Left renal cortex interstitium (tissue), 4 donors: ENCODE measurements at places on chromosomes 2 and 18. TPM values are rescaled to one million over a fixed set of nuclear protein-coding genes. Genes with fewer than 3 reads are reported as not detected.
A peak's percentile ranks its signal among the peaks of the same experiment; 100 is the strongest.

The B3GNT7 gene
- 2.7 TPM for polyA plus RNA-seq

The ZNF236 gene
- polyA plus RNA-seq, result 11.8 TPM

- DNase-seq, result no peak
These were observed 5.0 kb downstream of the CAB39 start for GRCh38 chr2:230717600-230717999.

DNA sequence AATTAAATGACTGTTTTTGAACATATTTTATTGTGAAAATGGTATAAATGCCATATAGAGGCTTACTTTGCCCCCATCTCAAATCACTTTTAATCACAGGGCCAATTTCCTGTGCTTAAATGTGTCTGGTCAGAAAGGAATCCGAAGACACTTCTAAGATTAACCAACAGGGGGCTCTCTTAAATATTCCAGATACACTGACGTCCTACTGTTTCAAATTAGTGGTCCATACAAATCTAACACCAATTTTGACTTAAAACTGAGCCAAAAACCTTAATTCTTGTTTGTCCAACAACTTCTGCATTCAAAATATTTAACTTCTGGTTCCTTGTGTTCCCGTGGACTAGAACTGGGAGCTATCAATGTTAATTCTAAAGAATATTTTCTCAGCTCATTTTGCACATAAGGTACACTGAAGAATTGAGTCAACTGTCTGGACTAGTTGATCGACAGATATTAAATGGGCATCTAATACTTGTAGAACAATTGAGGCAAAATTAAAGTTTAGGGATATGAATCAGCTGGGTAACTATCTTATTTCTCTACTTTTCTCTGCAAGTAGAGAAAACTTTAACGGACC, 557.5 kb downstream of the ARHGAP15 start:
- no peak for DNase-seq

The UGT1A7 gene
- not detected for polyA plus RNA-seq

DNA sequence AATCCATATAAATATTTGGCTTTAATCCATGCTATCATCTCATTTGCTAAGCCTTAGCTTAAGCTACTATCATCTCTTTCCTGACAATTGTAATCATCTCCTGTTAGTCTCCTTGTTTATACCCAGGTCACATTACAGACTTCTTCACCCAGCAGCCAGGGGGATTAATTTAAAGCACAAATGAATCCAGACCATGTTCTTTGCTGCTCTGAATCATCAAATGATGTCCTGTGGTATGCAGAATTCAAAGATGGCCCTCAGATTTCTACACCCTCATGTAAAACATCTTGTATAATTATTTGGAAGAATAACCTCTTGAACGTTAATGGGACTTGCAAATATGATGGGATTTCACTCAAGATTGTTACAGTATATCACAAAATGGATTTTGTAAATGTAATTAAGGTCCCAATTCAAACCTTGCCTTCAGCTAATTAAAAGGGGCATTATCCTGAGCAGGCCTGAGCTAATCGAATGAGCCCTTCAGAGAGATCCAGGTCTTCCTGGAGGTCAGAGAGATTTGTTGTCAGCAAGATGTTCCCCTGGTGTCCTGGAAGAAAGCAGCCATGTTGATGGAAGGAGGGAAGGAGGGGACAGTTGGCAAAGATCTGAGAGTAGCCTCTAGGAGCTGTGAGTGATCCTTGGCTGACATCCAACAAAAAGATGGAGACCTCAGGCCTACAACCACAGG, 241.1 kb upstream of the MMADHC start:
- DNase-seq, result no peak

DNA sequence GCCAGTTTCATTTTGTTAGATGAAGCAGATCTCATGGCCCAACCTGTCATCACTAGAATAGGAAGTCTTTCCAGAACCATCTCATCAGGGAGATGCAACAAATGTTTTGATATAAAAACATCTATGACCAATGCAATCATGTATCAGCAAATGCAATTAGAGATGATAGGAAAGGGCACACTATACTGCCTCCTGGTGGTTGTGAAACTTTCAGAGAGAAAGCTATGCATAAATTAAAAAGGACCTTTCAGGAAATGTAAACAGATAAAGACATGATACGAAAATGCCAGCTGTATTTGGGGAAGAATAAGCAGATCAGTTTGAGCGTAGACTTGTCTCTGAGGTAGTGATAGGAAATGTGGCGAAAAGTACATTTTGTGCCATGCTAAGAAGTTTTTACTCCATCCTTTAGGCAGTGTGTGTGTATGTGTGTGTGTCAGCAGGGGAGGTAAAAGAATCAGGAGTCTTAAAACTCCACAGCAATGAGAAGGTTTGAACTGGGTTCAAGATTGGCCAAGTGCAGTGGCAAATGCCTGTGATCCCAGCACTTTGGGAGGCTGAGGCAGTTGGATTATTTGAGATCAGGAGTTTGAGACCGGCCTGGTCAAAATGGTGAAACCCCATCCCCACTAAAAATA, 479.3 kb downstream of the CPS1 start:
- peak; percentile 19 for DNase-seq

DNA sequence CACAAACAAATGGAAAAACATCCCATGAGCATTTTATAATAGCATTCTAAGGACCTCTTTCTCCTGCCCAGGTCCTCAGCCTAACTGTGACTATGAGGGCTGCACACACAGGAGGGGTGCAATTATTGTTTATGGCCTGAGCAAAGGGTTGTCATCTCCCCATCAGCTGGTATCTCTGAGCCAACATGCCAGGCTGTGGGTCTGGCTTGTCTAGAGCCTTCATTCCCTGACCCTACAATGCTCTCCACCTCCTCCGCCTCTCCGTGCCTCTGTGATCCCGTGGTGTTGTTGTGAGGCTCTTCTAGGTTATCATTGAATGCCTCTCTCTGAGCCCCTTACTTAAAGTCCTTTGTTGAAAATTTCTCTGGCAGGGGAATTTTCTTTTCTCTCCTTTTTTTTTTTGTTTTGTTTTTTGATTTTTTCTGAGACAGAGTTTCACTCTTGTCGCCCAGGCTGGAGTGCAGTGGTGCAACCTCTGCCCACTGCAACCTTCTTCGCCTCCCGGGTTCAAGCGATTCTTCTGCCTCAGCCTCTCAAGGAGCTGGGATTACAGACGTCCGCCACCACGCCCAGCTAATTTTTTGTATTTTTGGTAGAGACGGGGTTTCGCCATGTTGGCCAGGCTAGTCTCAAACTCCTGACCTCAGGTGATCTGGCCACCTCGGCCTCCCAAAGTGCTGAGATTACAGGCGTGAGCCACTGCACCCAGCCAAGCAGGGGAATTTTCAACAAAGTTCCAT, 126.4 kb downstream of the SMAD7 start:
- DNase-seq, result no peak

The TMEM178A gene
- 121 TPM for polyA plus RNA-seq

DNA sequence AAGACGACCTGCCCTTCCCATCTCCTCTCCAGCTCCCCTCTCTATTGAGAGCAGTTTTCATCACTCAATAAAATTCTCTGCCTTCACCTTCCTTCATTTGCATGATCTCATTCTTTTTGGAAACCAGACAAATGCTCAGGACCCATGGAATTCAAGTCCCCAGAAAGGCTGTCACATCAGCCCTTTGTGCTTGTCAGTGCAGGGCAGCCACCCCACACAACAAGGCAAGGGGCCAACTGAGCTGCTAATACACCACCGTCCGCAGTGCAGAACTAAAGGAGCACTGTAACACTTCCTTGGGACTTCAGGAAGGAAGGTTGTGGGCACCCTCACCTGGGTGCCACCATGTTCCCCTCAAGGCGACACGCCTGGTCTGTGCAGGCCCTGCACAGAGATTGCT, 26.2 kb downstream of the MCEE start:
- DNase-seq, result no peak

The LYPD6B gene
- 30.6 TPM for polyA plus RNA-seq

DNA sequence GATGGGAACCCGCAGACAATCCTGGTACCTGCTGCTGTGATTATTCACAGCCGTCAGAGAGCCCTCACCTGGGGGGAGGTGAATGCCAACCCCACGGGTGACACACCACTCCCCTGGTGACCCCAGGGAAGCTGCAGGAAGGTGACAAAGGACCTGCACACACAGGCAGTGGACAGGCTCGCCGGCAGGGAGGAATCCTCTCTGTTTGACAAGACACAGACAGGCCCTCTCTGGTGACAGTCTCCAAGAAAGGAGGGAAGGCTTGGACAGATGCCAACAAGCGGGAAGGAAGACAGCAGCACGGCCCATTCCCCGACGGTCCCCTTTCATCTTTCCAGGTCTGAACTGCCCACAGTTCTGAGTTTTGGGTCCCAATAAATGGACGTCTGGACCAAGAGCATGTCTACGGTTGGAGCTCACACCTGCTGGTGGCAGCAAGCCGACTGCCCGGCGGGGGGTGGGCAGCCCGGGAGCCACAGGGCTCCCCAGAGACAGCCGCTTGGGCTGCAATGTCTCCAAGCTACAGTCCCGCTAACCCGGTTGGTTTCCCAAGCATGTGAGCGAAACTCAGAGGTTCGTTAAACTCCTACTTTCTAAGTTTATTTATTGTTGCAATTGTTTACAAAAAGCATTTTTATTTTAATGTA, 31.8 kb downstream of the HDAC4 start:
- DNase-seq, result no peak

- DNase-seq, result no peak
These were observed 54.5 kb upstream of the DAPL1 start for GRCh38 chr2:158740621-158741020.

GRCh38 chr2:69734035-69734611, 7.8 kb upstream of the ANXA4 start:
- no peak for DNase-seq

DNA sequence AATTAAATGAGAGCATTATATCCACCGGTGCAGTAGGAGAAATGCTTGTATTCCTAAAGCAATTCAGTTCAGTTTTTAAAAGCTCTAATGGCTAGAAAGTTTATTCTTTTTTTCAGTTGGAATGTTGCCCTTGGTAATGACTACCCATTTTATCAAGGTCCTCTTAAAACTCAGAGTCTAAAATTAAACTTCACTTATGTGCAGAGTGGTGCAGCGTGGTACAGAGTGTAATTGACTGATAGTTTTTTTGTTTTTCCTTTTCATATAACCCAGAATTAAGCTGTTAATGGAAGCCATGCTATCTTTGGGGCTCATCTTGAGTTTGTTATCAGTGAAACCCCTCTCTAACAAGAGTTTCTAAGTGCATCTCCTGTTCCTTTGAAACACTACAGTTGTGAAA, 21.4 kb downstream of the NCOA1 start:
- DNase-seq, result no peak

- DNase-seq, result no peak
These were observed 130.9 kb upstream of the SMAD7 start for GRCh38 chr18:49081511-49082155.

The AKAIN1 gene
- polyA plus RNA-seq, result not detected

DNA sequence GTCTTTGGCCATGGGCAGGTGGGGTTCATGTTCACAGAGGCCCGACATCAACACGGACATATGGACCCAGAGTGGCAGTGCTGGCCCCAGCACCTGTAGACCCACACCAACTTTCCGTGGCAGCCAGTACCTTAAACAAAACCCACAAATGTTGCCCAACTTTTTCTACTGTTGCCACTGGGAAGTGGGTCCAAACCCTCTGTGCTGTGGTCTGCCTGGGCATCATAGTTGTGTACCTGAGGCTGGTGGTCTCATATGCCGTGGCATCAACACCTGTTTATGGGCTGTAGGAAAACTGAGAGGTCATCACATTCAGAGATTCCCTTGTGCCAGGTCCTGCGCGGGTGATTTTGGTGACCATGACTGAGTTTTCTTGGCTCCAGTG, 79.9 kb downstream of the SH3RF3 start:
- no peak for DNase-seq

DNA sequence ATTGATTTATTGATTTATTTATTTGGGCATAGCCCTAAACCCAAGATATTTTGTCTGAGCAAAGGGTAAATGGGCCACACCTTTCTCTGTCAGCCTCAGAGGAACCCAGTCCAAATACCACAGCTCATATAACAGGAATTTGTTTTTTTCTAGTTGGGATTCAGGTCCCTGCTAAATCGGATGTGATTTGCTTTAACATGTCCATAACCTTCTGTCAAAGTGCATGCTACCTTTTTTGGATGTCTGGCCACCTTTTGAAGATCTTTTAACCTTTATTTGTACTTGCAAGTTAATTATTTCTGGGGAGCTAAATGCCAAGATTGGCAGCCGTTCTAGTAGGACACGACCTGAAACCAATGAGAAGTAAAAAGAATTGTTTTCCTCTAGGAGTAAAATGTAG, 303.2 kb upstream of the UBE2E3 start:
- DNase-seq, result no peak

GRCh38 chr2:202815548-202816360, 55.8 kb downstream of the ICA1L start:
- peak; percentile 44 for DNase-seq

GRCh38 chr2:175318542-175318941, 137.0 kb upstream of the ATP5MC3 start:
- DNase-seq, result no peak

DNA sequence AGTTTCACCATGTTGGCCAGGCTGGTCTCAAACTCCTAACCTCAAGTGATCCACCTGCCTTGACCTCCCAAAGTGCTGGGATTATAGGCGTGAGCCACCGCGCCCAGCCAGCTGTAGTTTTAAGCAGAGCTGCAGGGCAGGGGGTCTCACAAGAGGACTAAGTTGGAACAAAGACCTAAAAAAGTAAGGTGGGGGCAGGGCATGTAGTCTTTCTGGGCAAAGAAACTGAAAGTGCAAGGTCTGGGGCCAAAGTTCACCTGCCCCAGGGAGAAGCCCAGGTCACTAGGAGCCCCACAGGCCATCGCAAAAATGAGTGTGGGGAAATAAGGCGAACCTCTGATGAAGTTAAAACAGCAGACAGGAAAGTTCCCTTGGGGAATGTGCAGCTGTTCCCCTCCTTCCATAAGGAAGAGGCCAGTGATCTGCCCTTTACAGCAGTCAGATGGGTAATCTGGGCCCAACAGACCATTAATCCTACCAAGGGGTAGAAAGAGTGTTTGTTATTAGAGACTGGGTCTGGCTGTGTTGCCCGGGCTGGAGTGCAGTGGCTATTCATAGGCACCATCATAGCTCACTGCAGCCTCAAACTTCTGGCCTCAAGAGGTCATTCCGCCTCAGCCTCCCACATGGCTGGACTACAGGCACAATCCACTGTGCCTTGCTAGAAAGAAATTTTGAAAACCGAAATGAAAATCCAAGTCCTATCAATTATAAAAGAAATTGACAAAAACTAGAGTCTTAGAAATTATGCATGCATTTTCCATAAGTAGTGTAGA, 2.8 kb downstream of the SCLY start:
- no peak for DNase-seq

The TRPM8 gene
- polyA plus RNA-seq, result not detected

- no peak for DNase-seq
These were observed 18.1 kb upstream of the LOXHD1 start for GRCh38 chr18:46675112-46675511.

GRCh38 chr18:50665519-50665918, 105.6 kb downstream of the MAPK4 start:
- no peak for DNase-seq

GRCh38 chr2:20483194-20483895, 36.5 kb downstream of the RHOB start:
- no peak for DNase-seq

GRCh38 chr2:8355102-8355859, 326.6 kb upstream of the ID2 start:
- DNase-seq, result no peak

- DNase-seq, result no peak
These were observed 7.7 kb downstream of the MGAT5 start for GRCh38 chr2:134261398-134262131.

GRCh38 chr2:213286161-213286560, 1.9 kb downstream of the SPAG16 start:
- DNase-seq, result no peak

The PSMA8 gene
- not detected for polyA plus RNA-seq
